ENCODE measurements at places on chromosomes 12 and 14.

DNA sequence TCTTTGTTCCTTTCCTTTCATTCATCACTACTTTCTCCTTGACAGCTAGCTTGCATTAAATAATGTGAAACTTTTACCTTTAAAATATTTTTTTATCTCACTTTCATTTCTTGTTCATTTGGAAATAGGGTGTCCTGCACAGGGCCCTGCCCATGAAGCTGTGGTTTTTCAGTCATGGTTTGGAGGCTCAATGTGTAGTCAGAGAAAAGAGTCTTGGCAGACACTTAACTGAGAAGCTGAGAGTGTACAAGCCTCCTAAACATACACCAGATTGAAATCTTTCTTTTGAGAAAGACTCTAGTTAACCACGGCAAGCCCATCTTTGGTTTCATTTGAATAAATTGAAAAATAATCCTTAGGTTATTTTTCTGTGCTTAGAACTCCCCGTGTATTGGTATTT, 74.2 kb downstream of the KICS2 start:
- DNase-seq: no peak

GRCh38 chr14:45227566-45227965, 25.4 kb downstream of the MIS18BP1 start:
- DNase-seq: no peak

- DNase-seq: no peak
These were observed 1207.3 kb downstream of the SLC16A7 start for GRCh38 chr12:60803147-60803546.

DNA sequence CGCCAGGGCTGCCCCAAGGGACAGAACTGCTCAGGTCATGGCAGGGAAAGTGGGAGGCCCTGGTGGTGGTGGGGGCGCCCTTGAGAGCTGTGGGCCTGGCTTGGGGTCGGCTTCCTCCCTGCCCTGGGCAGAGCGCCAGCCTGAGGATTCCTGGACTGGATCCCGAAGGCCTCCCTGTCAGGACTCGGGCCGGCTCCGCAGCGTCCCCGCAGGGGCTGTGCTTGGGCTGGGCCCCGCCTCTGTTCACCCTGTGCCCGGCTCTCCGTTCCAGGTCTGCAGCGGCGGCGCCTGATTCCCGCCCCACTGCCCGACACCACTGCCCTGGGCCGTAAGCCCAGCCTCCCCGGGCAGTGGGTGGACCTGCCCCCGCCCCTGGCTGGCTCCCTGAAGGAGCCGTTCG, 39.9 kb downstream of the KIF26A start:
- no peak for DNase-seq

- no peak for DNase-seq
These were observed 37.9 kb downstream of the RAD9B start for GRCh38 chr12:110540048-110540447.

- no peak for DNase-seq
These were observed 165.0 kb upstream of the DCN start for GRCh38 chr12:91347481-91348214.

DNA sequence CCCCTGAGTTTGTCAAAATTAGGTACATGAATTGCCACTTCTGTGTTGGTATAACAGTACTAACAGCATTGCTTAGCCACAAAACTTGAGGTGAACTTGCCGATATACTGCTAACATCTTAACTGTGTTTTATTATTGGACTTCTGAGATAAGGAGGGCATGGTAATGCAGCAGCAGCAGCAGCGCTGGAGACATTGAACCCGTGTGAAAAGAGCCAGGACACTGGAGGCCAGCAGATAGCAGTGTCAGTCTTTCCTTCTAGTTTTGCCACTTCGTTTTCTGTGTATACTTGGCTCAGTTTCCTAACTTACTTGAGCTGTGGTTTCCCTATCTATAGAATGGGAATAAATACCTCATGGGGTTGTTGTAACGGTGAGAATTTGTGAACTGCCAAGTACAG, 82.7 kb downstream of the KTN1 start:
- no peak for DNase-seq

DNA sequence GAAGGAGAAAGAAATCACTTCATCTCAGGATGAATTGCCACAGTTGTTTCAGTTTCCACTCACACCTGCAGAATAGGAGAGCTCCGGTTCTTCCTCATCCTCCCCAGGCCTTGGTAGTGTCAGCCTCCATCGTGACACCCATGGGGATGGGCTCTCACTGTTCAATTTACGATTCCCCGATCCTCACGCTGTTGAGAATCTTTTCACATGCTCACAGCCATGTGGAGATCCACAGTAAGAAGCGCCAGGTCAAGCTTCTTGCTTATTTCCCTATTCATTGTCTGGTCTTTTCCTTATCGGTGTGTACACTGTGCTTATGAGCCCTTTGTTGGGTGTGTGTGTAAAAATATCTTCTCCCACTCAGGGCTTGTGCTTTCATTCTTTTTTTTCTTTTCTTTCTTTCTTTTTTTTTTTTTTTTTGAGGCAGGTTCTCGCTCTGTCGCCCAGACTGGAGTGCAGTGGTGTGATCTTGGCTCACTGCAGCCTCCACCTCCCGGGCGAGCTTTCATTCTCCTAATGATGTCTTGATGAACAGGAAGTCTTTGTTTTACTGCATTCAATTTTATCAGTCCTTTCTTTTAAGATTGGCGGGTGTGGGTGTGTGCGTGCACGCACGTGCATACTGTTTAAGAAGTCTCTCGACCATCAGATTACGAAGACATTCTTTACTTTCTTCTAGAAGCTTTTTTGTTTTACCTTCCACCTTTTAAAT, 21.5 kb downstream of the RIN3 start:
- no peak for DNase-seq

- DNase-seq: no peak
These were observed 12.0 kb downstream of the OSBPL8 start for GRCh38 chr12:76547526-76547925.

GRCh38 chr12:122961531-122962329, 4.5 kb downstream of the ABCB9 start:
- no peak for DNase-seq

DNA sequence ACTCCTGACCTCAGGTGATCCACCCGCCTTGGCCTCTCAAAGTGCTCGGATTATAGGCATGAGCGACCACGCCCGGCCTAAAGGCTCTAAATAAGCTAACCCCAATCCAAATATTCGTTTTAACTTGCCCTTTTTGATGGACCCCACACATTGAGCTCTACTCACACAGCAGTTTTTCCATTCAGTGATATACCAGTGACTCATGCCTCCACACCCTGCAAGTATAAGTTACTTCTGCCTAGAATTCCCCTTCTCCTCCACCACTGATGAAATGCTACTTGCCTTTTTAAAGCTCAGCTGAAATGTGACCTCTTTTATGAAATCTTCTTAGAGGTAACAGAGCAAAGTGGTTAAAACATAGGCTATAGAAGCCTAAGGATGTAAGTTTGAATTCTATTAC, 68.8 kb downstream of the EXOC5 start:
- DNase-seq: no peak

DNA sequence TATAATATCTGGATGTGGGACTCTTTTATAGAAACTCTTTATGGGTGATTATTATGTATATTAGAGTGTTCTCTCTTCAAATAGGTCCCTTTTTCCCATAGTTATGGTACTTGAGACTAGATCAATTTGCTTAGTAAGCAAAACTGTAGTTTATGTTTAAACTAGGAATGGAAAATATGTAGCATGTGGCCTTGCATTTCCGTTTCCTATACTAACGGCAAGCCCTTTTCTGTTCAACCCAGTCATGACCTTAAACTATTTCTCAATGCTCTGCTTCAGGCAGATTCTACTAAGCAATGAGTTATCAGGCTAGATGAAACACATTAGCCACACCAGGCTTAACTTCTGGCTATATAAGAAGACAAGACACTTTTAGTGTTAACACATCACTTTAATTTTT, 84.6 kb downstream of the OTOGL start:
- DNase-seq: no peak

DNA sequence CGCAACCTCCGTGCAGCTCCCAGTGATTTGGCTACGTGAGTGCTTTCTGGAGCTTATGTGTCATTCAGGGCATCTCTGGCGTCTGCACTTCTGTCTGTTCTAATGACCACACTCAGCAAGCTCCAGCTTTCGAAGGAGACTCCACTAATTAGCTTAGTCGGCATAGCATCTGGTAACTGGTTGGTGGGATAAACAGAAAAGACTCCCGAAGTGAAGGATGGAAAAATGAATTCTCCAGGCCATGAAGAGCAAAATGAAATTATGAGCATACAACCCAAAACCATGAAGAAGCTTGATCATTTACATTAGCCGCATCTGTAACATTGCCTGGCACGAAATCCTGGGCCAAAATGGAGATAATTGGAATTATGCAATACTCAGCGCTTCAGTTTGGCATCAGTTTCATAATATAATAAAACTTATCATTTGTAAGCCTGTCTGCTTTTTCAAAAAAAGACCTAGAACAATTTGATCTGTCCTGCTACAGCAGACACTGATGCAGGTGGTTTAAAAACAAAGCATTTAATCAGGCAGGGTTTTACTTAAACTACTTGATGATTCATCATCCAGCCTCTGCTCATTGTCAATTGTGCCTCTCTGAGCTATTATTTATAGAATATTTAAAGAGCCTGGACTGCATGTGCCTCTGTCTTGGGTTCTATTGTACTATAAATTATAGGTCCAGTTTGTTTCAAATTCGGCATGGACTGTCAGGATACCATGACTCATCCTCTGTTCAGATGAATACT, 87.4 kb downstream of the SYT1 start:
- no peak for DNase-seq

DNA sequence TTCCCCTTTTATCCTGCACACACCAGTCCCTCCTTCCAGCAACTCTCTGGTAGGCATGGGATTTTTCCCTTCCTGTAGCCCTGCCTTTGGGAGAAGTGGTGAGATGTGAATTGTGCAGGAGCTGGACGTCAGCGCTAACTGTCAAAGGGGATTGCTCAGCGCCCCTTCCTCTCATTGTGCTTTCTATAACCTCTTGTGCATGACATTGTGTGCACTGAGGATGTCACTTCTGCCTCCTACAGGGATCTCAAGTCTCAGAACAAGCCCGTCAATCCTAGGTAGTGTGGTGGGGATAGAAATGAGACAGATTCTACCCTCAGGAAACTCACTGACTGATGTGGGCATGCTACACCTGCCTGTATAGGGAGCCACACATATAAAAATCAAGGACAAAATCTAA, 8.7 kb downstream of the KCNA5 start:
- no peak for DNase-seq

DNA sequence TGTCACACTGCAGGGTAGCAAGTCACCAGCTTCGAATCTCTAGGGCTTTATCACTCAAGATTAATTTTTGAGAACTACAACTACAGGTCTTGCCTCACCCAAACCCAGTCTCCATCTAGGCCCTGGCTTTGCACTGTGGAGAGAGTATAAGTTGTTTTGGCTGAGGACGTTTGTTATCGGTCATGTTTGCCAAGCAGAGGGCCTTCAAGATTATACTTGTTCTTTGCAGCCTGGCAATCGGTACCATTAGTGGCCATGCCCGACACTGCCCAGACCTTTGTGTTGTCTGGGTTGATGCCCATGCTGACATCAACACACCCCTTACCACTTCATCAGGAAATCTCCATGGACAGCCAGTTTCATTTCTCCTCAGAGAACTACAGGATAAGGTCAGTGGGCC, 25.7 kb downstream of the ARG2 start:
- no peak for DNase-seq

DNA sequence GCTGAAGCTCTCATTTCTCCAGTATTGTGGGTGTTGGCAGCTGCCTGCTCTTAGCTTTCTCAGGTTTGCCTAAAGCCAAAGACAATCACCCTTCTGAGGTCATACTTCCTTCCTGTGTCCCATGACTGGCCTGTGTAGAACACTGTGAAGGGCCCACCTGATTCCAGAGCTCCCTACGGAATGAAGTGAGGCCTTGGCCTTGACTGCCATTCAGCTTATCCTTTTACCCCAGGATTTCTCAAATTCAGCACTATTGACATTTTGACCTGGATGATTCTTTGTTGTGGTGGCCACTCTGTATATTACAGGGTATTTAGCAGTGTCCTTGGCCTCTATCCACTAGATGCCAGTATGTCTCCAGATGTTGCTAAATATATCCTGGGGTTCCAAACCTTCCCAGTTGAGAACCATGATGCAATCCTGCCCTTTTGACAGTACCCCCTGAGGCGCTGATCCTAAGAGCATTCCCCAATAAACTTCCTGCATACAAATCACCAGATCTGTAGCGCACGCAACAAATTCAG, 112.3 kb upstream of the KRR1 start:
- DNase-seq: no peak

DNA sequence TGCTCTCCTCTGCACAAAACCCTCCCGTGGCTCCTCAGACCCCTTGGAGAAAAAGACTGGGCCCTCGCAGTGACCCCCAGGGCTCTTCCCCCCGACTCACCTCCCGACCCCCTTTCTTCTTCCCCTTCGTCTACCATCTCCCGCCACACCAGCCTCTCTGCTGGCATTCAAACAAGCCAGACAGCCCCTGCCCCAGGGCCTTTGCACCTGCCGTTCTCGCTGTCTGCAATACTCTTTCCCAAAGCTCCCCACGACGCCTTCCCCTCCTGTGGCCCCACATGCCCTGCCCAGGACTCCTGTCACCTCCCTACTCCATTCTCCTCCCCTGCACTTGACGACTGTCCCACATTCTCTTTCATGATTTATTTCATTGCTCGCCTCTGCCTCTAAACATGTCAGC, 115.7 kb downstream of the PHETA1 start:
- DNase-seq: no peak

GRCh38 chr12:57340104-57340503, 89.1 kb upstream of the STAC3 start:
- DNase-seq: no peak

DNA sequence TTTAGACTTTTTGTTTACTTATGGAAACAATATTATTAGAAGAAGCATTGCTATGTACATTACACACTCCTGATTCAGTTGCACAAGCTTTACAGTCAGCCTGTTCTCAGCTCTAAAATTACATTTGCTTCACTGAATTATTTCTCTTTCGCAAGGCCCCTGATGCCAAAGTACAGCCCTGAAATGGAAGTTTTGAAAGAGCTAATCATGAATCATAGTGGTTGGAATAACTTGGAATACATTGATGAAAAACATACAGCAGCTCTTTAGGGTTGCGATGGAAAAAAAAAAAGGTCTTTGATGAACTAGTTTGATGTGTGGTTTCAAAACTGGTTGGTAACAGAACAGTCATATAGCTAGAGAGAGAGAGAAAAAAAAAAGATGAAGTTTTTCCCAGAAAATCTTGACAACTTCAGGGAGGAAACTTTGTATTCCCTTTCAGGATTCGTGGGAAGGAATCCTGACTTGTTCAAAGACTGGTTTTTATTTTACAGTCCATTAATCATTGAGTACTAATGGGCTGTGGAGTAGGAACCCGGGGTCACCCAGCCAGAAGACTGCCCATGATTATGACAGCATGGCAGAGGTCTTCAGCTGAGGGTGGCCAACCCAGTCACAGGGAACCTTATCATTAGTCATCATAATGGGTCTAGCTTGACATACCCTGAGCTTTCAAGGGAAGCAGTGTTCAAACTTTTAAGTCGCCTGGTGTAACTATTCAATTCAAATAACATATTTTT, 460.1 kb downstream of the NAV3 start:
- DNase-seq: no peak

GRCh38 chr12:132251741-132252490, 77.5 kb downstream of the GALNT9 start:
- DNase-seq: no peak

- DNase-seq: no peak
These were observed 739.6 kb upstream of the TBX3 start for GRCh38 chr12:115423546-115423987.

All from suprapubic skin (tissue), 4 donors.